Activated effector memory CD4-positive, alpha-beta T cell treated with anti-CD3 and anti-CD28 coated beads, Interleukin-2, amount 50 U/mL, for 16 hours (primary cell): ENCODE measurements at places on chromosomes 7 and 10.

- no peak for DNase-seq
Observed at GRCh38 chr10:119495545-119495944, 47.0 kb downstream of the RGS10 start.

DNA sequence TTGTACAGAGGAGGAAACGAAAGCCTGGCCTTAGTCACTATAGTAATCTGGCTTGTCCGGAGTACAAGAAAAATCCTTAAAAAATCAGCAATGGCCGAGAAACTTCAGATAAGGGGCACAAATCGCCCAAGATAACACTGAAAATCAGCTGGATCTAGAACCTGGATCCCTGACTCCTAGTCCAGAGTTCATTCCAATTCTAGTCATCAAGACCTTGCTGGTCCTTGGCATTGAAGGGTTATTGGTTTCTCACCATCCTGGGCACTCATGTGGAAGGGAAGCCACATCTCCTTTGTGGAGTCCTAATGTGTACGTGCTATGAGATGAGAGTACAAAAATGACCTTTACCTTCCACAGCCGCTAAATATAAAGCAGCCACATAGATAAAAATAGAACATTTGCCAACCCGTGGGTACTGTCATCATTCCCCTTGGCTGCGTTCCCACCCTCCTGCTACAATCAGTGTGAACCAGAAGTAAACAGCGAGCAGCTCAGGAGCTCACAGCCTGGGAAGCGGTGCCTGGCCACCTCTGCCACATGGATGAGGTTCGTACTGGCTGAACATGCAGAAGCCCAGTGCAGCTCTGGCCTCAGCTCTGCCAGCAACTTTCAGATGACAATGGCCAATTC lies 116.0 kb upstream of the PDLIM1 start:
- no peak for DNase-seq

- no peak for DNase-seq
Observed at GRCh38 chr10:74824900-74825370, 1.5 kb upstream of the KAT6B start.

GRCh38 chr10:43700306-43700705 lies 51.6 kb upstream of the ZNF32 start:
- no peak for DNase-seq

GRCh38 chr10:2541176-2541575 lies 526.2 kb upstream of the PFKP start:
- no peak for DNase-seq
